ENCODE measurements at places on chromosomes 12 and 14.

DNA sequence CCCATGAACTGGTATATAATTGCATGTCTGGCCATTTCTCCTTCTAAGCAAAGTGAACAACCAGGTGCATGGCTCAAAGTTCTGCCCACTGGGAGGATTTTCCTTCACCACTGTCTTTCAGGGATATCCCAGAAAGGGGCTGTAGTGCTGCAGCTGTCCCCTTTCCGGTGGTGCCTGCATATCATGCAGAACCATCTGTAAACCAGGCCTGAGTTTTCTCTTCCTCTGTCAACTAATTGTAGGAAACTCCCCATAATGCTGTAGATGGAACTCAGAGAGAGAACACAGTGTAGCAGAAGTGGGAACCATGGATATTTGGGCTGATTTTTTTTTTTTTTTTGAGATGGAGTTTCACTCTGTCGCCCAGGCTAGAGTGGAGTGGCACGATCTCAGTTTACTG is 45.6 kb upstream of the CRY1 start:
- DNase-seq: no peak

GRCh38 chr14:52790011-52790755 is 1.2 kb downstream of the GNPNAT1 start:
- DNase-seq: peak; percentile 15

DNA sequence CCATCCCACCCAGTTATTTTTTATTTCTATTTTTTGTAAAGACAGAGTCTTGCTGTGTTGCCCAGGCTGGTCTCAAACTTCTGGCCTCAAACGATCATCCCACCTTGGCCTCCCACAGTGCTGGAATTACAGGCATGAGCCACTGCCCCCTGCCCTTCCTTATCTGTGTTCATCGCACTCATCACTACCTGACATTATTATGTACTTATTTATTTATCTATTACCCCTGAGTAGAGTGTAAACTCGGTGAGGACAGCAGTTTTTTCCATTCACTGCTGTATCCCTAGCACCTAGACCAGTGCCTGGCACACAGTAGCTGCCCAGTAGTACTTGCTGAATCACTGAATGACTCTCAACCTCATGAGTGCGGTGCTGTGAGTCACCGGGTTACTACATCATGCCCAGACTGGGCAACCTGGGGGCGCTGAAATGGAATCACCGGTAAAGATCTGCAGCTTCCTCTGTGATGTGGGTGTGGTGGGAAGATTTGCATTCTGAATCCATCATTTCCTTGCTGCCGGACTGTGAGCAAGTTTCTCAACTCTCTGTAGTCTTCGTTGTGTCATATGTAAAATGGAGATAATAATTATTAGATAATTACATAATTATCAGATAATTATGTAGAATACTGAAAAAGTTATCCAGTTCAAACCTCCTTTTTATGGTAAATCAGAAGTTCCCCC is 81.9 kb upstream of the USP44 start:
- peak; percentile 92 for DNase-seq

DNA sequence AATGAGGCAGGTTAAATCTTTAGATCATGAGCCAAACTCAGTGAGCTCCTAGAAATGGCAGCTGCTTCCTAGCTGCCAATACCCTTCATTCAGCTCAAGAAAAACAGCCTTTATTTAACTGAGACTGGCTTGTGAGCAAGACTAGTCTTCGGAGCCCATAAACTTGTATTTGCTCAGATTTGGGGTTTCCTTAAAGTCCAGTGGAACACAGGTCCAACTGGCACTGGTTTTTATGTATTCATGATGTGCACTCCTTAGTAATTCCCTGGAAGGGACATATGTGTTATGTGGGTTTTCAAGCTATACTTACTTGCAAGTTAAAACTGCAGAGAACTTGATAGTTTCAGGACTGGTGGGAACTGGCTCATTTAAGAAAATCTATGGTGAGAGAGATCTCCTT is 380.1 kb upstream of the TMEM132C start:
- DNase-seq: no peak

DNA sequence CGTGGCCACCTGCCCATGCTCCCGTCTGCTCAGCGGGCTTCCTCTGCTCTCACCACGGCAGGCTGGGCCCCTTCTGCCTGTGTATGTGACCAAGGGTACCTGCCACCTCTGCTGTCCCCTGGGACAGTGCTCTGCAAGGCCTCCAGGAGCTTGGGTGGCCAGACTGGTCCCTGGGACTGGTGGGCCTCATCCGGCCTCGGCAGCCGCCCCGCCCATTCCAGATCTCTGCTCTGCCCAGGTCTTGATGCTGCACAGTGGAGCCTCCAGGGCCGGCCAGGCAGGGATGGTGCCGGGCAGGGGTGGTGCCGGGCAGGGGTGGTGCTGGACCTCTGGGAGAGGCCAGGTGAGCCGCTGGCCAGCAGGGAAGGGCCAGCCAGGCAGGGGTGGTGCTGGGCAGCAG is 9.0 kb downstream of the FBRSL1 start:
- DNase-seq: no peak

DNA sequence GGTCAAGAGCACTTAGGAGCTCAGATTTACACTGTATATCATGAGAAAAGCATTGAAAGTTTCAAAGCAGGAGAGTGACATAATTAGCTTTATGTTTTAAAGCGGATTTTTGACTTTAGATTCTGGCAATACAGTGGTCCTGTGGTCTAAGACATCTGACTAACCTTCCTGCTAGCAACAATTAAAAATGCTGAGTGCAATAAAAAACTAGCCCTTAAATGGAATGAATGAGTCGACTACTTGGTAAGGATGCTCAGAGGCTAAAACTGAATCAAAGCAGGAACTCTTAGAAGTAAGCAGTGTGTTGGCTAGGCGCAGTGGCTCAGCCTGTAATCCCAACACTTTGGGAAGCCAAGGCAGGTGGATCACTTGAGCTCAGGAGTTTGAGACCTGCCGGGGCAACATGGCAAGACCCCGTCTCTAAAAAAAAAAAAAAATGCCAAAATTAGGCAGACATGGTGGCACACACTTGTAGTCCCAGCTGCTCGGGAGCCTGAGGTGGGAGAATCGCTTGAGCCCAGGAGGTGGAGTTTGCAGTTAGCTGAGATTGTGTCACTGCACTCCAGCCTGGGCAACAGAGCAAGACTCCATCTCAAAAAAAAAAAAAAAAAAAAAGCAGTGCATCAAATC is 18.9 kb downstream of the BICD1 start:
- no peak for DNase-seq

GRCh38 chr12:53225635-53226424 is 6.2 kb downstream of the RARG start:
- no peak for DNase-seq

DNA sequence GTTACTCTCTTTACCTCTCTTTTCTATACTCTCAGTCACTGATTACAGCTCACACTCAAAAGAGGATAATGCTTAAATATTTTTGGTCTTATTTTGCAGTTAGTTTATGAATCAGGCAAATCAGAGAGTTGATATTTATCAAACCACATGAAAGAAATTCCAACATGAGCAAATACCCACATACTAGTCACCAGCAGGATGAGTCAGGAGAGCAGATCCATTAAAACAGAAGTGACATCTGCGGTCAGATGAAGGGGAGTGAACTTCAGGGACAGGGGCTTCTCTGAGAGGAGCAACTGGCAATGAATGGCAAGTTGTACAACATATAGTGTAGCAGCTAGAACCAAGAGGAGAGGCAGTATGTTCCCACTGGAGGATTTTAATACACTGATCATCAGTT is 258.7 kb downstream of the SYT10 start:
- DNase-seq: no peak

- no peak for DNase-seq
These were observed 39.9 kb downstream of the PRPF40B start for GRCh38 chr12:49662998-49663843.

- DNase-seq: no peak
These were observed 30.2 kb downstream of the ACTN1 start for GRCh38 chr14:68948686-68949600.

- DNase-seq: peak; percentile 49
These were observed 29.8 kb upstream of the STRAP start for GRCh38 chr12:15852383-15852782.

DNA sequence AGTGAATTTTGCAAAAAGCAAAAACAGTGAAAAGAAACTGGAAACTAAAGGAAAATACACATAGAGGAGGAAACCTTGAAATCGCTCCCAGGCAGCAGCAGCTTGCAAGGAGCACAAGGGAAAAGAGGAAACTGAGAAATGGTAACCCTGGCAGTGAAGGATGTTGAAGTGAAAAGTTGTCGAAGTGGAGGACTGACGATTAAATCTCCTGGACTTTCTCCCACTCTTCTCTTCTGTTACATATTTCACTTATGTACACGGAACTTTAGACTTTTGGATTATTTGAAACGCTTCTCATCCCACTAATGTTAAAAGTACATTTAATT is 388.8 kb upstream of the USP15 start:
- no peak for DNase-seq

- DNase-seq: no peak
These were observed 33.8 kb downstream of the GIT2 start for GRCh38 chr12:109962398-109962797.

DNA sequence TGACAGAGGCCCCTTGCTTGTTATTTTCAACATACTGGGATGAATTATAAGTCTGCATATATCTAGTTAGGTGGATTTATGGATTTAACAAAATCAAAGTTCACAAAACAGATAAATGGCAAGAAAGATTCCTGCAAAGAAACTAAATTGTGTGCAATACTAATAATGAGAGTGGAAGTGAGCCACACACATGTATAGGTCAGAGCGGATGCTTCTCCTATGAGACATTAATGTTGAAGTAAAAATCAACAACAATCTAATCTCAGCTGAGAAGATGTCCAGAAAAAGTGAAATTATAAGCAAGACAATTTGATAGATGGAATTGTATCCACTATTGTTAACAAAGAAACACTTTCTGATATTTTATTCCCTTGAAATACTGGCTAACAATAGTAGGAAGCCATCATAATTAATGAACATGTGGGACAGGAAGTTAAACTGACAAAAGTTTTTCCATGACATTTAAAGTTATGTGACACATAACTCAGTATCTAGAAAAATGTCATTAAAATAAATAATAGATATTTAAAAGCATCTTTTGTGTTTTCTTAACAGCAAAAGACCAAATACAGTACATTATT is 39.7 kb downstream of the RAD51B start:
- no peak for DNase-seq

DNA sequence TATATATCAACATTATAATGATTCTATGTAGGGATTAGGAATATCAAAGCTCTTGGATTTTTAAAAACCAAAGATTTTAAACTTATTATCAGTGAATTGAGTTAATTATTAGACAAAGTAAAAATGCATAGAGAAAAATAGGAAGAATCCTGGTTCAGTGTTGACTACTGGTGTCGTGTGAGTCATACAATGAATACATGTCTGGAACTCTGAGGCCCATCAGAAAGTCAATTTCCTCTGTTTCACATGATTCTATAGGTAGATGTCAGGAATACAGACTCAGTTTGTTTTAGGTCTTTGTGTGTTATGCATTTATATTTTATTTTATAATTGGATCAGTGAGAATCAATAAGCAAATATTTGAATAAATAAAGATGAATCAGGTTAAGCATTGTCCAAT is 84.5 kb upstream of the RTL1 start:
- peak; percentile 36 for DNase-seq

GRCh38 chr12:124002654-124003053 is 29.6 kb downstream of the ZNF664 start:
- no peak for DNase-seq

DNA sequence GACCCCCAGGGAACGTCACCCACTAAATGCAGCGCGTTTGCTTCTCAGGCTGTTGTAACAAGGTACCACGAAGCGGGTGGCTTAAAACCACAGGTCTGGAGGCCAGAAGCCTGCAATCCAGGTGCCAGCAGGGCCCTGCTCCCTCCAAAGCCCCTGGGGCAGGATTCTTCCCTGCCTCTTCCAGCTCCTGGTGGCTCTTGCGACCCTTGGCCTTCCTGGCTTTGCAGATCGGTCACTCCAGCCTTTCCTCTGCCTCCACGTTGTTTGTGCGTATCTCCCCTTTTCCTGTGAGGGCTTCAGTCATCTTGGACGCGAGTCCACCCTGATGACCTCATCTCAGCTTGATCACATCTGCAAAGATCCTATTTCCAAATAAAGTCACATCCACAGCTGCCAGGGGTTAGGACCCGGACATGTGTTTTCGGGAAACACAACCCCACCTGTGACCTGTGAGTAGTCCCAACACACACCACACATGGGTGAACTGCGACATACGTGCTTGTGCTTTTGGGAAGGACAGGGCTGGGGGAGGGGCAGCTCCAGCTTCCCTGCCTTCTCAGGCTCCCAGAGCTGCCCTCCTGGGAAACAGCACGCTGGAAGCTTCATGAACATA is 114.5 kb upstream of the NCOR2 start:
- DNase-seq: peak; percentile 36

Measured in A549 (cell line).